ENCODE measurements at places on chromosomes 1 and 21.

- no peak for DNase-seq
These were observed 51.3 kb upstream of the ECE1 start for GRCh38 chr1:21341517-21342078.

- no peak for DNase-seq
These were observed 734 bp downstream of the MED18 start for GRCh38 chr1:28329395-28330153.

DNA sequence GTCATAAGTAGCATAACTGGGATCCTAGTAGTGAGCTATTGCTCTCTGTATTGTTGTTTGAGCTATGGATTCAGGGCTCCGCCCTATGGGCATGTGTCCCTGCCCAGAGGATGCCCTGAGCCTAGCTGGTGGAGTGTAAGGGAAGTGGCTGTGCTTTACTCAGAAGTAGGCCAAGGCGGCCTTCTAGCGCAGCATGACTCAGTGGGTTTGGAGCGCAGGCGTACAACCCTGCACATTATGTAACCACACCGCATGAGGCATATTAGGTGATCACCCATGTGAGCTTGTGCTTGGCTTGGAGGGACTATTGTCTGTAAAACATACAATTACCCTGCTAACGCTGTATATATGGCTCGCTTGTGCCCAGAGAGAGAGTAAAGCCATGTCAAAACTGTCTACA, 11.1 kb upstream of the UBE2U start:
- DNase-seq: peak; percentile 40

- peak; percentile 76 for DNase-seq
These were observed 158.9 kb upstream of the JUN start for GRCh38 chr1:58942759-58943191.

Measured in activated CD4-positive, alpha-beta T cell treated with anti-CD3 and anti-CD28 coated beads, Interleukin-2, amount 10 ng/mL, durations not matched to agents 24 days and 14 days (primary cell).